Activated CD4-positive, alpha-beta T cell treated with anti-CD3 and anti-CD28 coated beads, Interleukin-2, amount 10 ng/mL, durations not matched to agents 24 days and 14 days (primary cell): ENCODE measurements at places on chromosomes 12 and 14.
A peak's percentile ranks its signal among the peaks of the same experiment; 100 is the strongest.

DNA sequence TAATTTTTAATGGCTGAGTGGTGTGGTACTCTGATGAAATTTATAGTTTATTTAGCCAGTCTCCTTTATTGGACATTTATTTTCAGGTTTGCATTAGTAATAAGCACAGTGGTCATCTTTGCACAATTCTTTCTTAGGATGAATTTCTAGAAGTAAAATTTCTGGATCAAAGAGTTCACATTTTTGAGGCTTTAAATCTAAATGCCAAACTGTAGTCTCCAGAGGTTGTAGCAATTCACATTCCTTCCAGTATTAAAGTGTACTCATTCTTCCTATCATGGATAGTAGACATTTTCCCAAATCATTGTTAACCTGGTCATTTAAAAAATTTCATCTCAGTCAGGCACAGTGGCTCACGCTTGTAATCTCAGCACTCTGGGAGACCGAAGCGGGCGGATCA lies 24.8 kb downstream of the SLC39A9 start:
- DNase-seq = no peak

DNA sequence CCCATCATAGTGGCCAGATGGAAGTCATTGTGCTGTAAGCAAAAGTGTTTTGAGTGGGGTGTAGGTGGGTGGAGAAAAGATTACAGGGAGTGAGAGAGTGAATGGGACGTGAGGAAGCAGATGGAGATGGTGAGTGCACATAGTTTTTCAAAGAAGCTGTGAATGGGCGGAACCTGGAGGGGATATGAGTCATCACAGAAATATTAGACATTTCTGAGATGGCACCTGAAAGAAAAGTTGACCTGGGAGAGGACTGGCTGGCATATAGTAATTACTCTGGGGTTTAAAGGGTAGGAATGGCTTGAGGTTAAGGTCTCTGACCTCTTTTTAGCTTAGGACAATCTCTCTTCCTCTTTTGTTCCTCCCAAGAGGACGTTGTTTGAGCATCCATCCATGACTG lies 50.5 kb downstream of the ANO4 start:
- DNase-seq = no peak

GRCh38 chr12:98280621-98281020 lies 234.8 kb upstream of the TMPO start:
- DNase-seq = no peak

- DNase-seq = no peak
Measured at GRCh38 chr14:69068744-69069421, 84.0 kb downstream of the DCAF5 start.

- no peak for DNase-seq
Measured at GRCh38 chr14:33963892-33964291, 13.0 kb upstream of the EGLN3 start.

- peak; percentile 70 for DNase-seq
Measured at GRCh38 chr12:27498149-27498548, 25.9 kb upstream of the PPFIBP1 start.

- no peak for DNase-seq
Measured at GRCh38 chr12:104291867-104292524, 11.5 kb upstream of the EID3 start.

GRCh38 chr12:117718559-117718958 lies 250.2 kb downstream of the KSR2 start:
- no peak for DNase-seq

DNA sequence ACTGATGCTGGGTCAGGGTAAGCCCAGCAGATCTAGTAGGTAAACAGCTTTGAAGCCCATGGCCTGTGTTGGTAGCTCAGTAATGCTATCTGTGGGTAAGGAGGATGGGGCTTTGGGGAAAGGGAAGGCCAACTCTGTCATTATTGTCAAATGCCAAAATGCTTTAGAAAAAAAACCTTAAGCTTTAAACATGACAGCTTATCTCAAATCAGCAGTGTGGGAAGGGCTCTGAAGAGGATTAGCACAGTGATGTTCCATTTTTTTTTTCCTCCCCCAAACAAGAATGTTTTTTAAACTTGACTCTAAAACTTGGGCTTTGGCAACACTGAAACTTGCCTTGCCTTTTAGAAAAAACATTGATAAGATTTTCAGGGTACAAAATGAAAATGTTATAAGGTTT lies 11.7 kb downstream of the DAAM1 start:
- no peak for DNase-seq

DNA sequence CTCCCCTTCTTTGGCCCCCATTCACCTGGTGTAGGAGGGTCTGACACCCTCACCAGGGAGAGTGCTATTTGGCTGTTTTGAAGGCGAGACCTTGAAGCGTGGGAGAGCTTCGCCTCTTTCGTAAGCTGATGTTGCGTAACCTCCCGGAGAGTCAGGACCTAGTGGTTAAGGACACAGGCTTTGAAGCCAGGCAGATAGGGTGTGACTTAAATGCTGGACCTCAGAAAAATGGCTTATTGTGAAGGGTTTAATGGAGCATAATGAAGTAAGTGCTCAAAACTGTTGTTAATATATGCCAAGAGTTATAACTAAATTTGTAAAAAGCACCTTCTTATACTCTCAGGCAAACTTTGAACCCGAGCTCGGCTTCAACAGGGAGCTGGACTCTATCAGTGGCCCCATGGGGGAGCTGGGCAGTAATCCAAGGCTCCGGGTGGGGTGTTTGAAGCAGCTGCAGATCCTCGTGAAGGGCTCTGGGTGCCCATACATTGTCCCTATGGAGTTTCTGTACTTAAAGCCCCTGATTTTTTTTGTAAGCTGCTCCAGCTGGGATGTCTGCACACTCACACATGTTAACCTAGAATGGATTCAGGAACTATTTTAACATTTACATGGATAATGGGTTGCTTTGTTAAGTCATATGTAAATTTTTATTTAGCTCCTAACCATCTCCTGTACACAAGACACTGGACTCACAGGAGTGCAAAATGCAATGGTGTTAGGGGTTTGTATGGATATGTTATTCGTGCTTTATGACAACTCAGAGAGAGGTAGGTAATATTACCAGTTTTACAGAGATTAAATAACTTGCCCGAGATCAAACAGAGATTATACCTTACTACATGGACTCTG lies 26.0 kb downstream of the PPFIBP1 start:
- no peak for DNase-seq

DNA sequence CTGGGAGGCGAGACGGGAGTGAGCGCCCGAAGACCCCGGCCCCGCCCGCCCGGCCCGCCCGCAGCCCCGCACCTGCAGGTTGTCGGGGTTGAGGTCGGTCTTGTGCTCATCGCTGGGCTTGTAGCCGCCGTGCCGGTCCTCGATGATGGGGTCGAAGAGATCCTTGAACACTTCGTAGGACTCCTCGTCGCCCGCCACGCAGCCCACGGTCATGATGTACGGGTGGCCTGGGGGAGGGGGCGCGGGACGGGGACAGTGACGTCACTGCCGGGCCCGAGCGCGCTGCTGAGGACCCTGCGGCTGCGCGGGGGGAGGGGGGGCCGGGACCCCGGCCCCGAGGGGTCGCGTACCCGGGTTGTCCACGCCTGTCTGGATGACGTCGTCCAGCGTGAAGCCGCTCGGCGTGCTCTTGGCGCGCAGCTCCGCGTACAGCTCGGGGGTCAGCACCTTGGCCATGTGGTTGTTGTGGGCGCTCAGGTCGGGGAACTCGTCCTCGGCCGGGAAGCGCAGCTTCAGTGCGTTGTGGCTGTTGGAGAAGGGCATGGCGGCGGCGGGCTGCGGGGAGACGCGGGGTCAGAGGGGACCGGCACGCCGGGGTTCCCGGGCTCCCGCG lies 573 bp downstream of the CKB start:
- peak; percentile 69 for DNase-seq

DNA sequence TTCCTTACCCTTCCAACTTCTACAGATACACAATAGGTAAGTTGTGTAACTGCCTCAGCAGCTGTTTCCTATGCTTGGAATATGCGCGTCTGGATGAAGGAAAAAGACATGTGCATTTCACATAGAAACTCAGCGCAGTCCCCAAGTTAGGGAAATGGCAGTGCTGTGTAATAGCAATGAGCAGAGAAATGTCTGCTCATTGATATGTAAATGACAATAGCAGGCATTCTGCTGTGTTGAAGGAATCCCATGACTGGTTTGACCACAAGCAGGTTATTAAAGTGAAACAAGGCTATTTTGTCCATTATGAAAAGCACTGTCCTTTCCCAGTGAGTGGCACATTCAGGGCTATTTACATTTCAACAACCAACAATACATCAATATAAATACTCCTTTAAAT lies 106.6 kb downstream of the BTG1 start:
- DNase-seq = no peak

DNA sequence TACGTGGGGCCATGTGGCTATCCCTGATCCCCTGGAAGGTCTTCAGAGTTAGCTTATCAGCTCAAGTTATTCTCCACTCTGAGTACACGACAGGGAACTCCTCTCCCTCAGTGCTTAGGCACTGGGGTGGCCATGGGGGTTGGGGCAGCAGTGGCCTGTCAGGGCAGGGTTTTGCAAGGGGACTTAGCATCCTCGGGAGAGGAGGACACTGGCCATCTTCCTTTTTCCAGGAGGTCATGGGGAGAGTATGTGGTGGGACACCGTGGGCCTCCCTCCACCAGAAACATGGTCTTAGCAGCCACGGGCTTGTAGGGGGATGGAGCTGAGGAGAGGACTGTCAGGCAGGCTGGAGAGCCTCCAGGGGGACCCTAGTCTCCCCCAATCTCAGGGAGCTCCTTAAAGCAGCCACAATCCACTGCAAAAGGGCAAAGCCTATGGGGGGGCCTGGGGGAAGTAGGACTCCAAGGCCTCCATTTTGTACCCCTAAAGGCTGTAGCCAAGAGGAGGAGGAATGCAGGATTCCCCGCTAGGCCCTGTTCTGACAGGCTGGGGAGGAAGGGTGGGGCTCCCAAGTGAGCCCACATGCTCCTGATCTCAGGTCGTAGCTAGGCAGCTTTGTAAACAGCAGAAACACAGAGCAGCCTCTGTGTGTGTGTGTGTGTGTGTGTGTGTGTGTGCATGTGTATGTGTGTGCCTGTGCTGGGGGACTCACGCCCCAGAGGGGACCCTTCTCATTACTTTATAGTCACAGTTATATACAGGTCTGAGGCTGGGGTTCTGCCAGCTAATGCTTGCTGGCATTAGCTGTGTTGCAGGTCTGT lies 36.6 kb downstream of the KRT80 start:
- peak; percentile 90 for DNase-seq

DNA sequence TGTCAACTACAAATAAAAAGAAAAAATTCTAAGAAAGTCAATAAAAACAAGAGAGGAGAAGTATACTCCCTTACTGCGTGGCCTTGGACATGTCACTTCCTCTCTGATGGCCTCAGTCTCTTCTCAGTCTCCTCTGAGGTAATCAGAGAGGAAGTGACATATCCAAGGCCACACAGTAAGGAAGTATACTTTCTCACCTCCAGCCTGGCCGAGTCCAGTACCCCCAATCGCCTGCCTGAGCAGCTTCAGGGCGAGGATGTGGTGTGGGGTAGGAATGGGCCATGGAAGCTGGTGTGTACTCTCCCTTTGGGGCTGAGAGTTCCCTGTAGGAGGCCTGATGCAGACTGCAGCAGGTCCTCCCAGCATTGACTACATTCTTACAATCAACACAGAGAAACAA lies 15.8 kb downstream of the VDR start:
- DNase-seq = peak; percentile 89

DNA sequence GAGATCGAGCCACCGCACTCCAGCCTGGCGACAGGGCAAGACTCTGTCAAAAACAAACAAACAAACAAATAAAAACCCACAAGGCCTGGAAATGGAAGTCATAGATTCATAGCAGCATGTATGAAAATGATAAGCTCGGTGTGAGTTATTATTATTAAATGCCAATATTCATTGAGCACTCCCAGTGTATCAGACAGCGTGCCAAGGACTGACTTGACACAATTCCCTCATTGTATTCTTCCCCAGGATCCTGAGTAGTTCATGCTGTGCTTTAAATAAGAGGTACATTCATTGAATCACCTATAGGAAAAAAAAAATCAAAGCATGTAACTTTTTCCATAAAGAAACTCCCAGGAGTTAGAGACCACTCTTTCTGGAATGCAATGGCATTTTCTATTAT lies 12.6 kb upstream of the RFLNA start:
- no peak for DNase-seq

DNA sequence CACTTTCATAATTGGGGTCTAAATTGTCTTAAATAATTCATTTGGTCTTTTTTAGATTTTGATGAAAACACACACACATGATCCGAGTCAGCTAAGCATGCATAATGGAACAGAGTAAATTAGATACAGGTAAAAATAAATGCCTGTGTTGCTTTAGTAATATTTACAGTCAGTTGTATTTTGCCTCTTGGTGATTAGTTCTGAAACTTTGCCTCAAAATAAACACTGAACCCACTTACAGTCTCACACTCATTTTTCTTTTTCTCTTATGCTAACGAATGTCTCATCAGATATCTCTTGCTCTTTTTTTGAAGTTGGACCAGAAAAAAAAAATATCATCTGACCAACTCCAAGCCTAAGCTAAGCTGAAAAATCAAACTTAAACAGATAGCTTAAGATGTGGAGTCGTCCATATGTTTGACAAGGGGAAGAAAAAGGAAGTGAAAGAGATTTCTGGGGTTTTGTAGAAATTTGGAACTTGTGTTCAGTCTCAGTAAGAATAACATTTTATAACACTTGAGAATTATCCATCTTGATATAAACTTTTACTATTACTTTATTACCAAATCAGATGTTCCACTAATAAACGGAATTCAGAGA lies 592.5 kb downstream of the RPL10L start:
- no peak for DNase-seq

GRCh38 chr12:50404307-50404706 lies 3.6 kb downstream of the LARP4 start:
- no peak for DNase-seq

DNA sequence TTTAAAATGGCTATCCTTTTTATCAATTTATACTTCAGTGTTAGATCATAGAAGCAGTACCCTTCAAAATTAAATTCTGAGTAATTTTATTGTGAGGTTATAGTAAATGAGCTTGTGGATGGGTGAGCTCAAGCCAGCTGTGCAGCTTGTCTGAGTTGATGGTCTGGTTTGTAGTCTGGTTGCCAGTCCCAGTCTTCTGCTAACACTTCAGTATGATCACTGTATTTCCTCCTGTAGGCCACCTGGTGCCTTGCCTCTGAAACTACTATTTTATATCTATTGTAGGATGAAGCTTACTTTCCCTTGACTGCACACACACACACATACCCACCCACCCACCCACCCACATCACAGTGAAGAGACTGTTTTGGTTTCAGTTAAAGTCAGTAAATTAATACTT lies 496.4 kb downstream of the PCNX1 start:
- peak; percentile 81 for DNase-seq

DNA sequence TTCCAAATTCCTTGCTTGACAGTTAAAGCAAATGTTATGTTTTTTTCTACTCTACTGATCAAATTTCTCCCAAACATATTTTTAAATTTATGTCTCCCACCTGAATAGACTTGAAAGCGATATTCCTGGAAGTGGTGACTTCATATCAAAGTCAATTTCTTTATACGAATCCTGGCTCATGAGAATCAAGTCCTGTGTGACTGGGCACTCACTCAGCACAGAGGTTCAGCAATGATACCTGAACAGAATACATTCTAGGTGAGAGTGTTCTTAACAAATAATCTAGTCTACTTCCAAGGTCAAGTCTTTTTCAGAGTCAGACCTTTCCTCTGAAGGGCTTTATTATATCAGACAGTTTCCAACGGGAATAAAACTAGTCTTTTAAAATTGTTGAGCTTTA lies 1070.6 kb downstream of the TRHDE start:
- DNase-seq = no peak

- no peak for DNase-seq
Measured at GRCh38 chr12:29960122-29960521, 176.4 kb upstream of the TMTC1 start.

GRCh38 chr12:124046456-124046740 lies 73.4 kb downstream of the ZNF664 start:
- DNase-seq = no peak
